HCEC 1CT (cell line): ENCODE measurements at places on chromosomes 5 and 9.

GRCh38 chr5:116320486-116320885 lies 235.7 kb downstream of the COMMD10 start:
- no peak for DNase-seq

DNA sequence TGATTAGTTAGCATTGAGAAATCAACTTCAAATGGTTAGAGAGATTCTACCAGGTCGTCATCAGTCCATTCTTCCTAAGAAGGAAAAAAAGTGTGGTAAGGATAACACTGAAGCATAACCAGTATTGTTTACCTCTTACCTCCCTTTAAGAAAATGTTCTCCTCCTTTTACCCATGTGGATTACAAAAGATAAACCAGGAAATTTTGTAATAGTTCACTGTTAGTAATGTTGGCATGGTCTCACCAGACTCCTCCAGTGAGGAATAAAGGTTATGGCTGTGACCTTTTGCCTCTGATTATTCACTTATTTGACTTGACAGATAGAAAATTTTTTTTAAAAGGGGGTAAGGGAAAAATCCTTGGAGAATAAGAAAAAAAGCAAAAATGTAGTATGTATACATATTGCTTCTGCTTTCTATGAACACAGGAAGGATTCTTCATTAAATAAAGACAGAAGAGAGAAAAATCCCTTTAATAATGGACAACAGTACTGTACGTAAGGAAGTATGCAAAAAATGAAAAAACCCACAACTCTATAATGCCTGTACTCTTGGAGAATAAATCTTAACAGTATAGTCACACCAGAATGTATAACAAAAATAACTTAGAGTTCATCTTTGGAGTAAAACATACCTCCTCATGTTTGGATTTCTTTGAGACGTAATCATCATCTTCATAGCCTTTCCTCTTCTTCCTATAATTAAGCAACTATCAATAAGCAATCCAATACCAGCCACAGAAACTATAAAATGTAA lies 18.1 kb downstream of the CCNH start:
- peak; percentile 91 for DNase-seq

GRCh38 chr5:180034564-180034963 lies 37.0 kb downstream of the RNF130 start:
- peak; percentile 13 for DNase-seq

DNA sequence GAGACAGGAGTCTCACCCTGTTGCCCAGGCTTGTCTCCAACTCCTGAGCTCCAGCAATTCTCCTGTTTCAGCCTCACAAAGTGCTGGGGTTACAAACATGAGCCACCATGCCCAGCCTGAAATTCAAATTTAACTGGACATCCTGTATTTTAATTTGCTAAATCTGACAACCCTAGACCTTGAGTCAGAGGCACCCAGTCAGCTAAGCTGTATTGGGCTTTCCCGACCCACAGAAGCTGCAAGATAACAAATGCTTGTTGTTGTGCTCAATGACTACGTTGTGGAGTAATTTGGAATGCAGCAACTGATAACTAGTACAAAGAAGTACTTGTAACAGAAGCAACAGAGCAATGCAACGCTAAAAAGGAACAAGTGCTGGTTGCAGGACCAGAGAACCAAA lies 533.1 kb downstream of the NTRK2 start:
- no peak for DNase-seq

GRCh38 chr9:14030375-14031059 lies 283.4 kb downstream of the NFIB start:
- DNase-seq = peak; percentile 55

DNA sequence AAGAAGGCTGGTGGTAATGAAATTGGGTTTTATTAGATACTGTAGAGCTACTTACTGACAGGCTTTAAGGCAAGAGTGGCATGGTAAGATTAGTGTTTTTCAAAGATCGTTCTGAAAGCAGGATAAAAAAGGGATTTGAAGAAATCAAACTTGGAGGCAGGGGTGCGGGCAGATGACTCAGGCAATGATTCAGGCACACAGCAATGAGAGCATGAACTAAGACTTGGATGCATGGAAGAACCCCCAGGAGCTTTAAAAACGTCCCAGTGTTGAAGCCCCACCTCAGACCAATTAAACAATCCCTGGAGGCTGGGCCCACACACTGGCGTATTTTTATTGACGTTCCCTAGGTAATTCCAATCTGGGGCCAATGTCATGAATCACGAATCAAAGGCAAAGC lies 102.5 kb downstream of the SREK1 start:
- DNase-seq = peak; percentile 80
